Effector CD4-positive, alpha-beta T cell (primary cell): ENCODE measurements at places on chromosomes 7 and 10.

DNA sequence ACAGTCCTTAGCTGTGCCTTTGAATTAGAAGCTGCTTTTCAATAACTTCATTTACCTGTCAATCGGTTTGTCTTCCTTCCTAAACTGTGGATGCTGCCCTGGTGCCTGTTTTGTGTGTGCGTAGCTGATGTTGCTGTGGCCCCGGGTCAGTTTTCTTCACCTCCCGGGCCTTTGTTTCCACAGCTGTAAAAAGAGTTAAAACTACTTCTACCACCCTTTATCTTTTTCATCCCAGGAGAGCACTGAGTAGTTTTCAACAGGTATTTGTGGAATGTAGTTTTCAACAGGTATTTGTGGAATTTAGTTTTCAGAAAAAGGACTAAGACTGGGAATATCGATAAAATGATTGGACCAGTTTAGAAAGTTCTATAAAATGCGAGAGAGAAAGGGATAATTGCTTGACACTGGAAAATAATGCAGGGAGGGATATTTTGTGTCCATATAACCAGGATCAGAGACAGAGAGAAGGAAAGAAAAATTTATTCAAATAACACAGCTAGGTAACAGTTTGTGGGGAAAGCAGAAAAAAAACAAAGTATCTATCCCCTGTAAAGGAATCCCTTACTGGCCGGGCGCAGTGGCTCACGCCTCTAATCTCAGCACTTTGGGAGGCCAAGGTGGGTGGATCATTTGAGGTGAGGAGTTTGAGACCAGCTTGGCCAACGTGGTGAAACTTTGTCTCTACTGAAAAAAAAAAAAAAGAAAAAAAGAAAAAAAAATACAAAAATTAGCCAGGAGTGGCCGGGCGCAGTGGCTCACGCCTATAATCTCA is 15.9 kb upstream of the IGF2BP3 start:
- no peak for DNase-seq

DNA sequence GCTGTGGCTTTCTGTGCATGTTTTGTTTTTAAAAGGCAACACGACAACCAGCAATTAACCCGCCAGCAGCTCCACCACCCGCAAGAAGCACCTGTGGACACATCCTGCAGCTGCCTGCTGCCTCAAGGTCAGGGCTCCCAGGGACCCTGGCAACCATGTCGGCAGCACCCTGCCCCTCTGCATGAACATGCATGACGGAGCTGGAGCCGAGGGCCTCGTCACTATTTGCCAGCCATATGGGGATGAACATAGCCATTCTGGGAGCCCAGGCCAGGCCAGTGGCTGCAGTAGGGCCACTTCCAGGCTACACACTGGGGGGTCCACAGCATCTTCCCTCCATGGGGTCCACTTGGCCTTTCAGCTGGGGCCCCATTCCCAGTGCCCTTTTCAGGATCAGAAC is 52.9 kb downstream of the CAMK2B start:
- no peak for DNase-seq

DNA sequence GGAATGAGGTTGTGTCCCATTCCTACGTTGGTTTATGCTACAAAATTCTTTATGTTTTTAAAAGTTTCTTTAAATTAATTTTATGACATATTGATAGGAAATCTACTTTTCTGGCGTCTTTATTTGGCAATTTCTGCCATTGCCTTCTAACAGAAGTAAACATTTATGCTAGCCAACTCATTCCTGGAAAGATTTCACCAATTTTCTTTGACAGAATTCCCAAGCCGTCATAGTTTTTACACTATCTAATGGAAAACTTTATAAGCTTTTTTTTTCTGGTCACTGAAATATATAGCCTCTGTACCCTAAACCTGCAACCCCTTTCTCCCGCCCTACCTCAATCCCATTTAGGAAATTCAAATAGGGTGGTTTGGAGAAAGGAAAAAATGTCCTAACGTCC is 6.1 kb upstream of the TCAF1 start:
- no peak for DNase-seq

GRCh38 chr7:85644272-85644671 is 457.4 kb upstream of the SEMA3D start:
- DNase-seq = no peak

- DNase-seq = no peak
These were observed 8.8 kb upstream of the GFRA1 start for GRCh38 chr10:116281775-116282174.

DNA sequence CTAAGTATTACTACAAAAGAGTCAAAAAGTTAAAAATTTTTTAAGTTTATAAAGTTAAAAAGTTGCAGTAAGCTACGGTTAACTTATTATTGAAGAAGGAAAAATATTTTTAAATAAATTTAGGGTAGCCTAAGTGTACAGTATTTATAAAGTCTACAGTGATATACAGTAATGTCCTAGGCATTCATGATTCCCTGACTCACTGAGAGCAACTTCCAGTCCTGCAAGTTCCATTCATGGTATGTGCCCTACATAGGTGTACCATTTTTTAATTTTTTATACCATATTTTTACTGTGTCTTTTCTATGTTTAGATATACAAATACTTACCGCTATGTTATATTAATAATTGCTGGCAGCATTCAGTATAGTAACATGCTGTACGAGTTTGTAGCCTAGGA is 92.3 kb downstream of the CTNNA3 start:
- no peak for DNase-seq

- no peak for DNase-seq
These were observed 114.5 kb downstream of the ARID5B start for GRCh38 chr10:62015994-62016393.

DNA sequence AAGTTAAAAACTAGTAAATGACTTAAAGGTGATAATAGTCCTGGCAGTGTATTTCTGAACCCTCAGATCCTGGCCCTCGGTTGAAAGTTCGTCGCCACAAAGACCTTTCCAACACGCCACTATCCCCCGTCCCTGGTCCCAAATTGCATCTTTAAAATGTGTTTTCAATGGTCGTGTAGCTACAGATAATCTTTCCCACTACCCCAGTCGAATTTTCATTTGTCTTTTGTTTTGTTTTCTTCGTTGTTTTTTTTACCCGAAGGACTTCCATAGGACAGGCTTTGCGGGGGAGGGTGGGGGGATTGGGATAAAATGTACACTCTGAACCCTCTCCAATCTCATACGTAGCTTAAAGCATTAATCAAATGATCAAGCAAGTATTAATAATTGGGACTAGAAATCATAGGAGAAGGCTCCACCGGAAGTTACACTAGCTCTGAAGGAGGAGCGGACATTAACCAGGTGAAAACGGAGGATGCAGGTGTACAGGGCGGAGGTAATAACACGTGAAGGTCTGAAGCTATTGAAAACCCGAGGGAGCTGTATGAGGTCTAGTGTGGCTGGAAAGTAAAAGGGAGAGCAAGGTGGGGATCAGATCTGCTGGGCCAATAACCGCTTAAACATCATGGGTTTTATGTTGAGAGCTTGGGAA is 32.8 kb upstream of the PHF14 start:
- DNase-seq = no peak

DNA sequence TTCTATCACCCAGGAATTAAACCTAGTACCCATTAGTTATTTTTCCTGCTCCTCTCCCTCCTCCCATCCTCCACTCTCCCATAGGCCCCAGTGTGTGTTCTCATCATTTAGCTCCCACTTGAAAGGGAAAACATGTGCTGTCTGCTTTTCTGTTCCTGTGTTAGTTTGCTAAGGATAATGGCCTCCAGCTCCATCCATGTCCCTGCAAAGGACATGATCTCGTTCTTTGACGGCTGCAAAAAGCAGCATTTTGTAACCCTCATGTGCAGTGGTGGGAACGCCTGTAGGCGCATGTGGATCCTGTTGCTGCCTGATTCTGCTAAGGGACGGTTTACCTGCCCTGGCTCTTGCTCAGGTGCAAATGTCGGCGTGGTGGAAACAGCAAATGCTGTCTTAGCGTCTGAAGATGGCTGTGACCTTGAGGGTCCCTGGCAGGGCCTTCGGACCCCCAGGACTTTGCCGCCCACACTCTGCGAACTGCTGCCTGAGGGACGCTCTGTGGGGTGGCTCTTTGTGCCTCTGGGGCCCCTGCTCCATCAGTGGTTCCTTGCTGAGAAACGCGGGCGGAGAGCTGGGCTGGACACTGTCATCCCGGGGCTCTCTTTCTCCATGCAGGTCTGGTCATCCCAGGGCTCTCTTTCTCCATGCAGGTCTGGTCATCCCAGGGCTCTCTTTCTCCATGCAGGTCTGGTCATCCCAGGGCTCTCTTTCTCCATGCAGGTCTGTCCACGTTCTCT is 5.6 kb upstream of the MTG1 start:
- no peak for DNase-seq

GRCh38 chr7:93245525-93246432 is 13.6 kb downstream of the VPS50 start:
- no peak for DNase-seq

DNA sequence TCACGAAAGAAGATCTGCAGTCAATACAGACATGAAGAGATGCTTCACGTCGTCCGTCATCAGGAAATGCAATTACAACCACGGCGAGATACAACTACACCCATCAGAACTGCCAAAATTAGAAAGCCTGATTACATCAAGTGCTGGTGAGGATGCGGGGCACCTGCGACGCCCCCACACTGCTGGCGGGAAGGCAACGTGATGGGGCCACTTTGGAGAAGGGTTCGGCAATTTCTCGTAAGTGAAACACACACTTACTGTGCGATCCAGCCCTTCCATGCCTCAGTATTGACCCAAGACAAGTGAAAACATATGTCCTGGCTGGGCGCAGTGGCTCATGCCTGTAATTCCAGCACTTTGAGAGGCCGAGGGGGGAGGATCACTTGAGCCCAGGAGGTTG is 25.8 kb upstream of the PDGFA start:
- DNase-seq = no peak

GRCh38 chr10:58661336-58661735 is 148.7 kb downstream of the BICC1 start:
- no peak for DNase-seq

DNA sequence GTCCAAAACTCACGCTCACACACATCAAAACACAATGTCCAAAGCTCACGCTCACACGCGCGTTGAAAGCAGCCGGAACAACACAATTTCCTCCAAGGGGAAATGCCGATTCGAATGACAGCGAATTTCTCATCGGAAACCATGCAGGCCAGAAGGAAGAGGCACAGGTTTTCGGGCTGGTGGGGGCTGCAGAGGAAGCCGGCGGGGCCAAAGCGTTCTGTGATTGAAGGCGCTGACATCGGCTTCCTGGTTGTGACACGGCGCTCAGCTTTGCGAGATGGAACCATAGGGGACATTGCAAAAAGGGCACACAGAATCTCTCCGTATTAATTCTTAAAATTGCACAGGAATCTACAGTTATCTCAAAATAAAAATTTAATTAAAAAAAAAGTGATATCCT is 61.3 kb downstream of the FOXL3 start:
- peak; percentile 50 for DNase-seq

GRCh38 chr7:22220941-22221340 is 136.0 kb downstream of the RAPGEF5 start:
- DNase-seq = no peak

- DNase-seq = no peak
These were observed 8.6 kb upstream of the TAS2R60 start for GRCh38 chr7:143434660-143435059.

GRCh38 chr10:19178675-19179074 is 130.1 kb downstream of the MALRD1 start:
- DNase-seq = no peak

DNA sequence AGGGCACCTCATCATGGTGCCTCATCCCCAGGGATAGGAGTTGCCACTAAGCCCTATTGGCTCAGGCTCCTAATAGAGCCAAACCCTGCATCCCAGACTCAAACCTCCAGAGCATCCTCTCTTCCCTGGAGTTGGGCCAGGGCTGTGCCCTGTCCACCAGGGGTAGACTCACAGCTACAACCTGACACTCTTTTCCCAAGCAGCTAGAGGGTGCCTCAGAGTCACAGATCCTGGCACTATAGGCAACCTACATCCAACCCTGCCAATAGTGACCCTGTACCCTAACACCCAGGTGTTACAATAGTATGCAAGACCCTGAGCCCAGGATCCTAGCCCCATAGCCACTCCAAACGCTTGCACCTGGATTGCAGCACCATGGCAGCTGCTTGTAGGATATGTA is 64.0 kb upstream of the PLA2G12B start:
- no peak for DNase-seq

- DNase-seq = no peak
These were observed 86.6 kb downstream of the FRMPD2 start for GRCh38 chr10:48187713-48188485.

GRCh38 chr7:47444376-47445098 is 137.4 kb downstream of the TNS3 start:
- no peak for DNase-seq

GRCh38 chr7:43040461-43040860 is 72.0 kb upstream of the HECW1 start:
- no peak for DNase-seq

DNA sequence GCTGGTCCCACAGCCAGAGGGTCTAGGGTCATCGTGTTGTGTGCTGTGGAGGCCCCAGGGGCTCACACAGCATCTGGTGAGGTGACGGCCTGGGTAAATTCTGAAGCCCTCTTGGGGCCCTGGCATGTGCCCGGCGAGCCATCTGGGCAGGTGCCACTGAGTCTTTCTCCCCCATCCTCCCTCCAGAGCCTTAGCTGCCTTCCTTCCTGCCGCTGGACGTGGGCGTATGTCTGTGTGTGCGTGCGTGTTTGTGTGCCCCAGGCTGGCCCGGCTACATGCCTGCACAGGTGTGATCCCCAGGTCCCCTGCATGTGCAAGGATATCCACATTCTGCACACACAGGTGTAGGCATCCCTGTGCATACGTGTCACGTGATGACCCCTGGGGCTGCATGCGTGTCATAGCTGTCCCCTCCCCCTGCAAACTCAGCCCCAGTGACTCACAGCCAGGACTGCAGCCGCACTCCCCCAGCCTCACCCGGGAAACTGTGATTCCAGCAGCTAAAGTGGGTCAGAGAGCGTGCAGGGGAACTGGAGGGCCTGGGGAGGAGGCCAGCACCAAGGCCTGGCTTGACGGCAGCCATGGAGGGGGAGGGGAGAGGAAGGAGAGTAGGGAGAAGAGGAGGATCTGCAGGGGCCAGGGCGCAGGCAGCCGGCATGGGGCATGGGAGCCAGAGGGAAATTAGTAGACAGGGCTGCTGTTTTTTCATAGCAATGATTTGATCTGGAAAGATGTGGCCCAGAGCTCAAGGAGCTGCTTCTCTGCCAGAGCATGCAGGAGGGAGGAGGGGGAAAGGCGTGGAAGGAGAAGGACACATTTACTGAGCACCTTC is 46.4 kb downstream of the ELFN1 start:
- no peak for DNase-seq

GRCh38 chr7:37491919-37492694 is 43.4 kb upstream of the ELMO1 start:
- DNase-seq = no peak

DNA sequence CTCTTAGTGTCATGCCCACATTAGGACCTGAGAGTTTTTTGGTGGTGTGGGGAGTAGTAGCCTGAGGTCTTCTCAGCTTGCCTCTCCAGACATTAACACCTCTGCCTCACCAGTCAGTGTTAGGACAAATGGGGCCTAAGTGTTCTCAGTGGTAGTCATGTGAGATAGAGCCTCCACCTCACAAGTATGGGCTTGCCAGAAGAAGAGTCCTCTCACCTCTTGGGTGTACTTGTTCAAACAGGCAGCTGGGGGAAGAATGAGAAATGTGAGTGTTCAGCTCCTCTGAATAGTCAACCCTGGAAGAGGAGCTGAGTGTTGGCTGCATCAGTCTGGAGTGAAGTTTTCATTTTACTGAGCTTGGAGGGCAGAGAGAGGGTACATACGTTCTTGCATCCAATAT is 464.6 kb downstream of the POM121L12 start:
- DNase-seq = no peak

GRCh38 chr7:92934096-92934495 is 97.7 kb upstream of the CDK6 start:
- no peak for DNase-seq

GRCh38 chr7:27641581-27642230 is 21.0 kb downstream of the HIBADH start:
- no peak for DNase-seq
